Naive thymus-derived CD8-positive, alpha-beta T cell (primary cell): ENCODE measurements at places on chromosomes 16 and 17.

- DNase-seq, result no peak
These were observed at the start of gene SLC9A5 for GRCh38 chr16:67248401-67249177. Gene SLC9A5 (plus strand): TSS chr16:67248979. CDS start chr16:67249015, 36 bp downstream.

DNA sequence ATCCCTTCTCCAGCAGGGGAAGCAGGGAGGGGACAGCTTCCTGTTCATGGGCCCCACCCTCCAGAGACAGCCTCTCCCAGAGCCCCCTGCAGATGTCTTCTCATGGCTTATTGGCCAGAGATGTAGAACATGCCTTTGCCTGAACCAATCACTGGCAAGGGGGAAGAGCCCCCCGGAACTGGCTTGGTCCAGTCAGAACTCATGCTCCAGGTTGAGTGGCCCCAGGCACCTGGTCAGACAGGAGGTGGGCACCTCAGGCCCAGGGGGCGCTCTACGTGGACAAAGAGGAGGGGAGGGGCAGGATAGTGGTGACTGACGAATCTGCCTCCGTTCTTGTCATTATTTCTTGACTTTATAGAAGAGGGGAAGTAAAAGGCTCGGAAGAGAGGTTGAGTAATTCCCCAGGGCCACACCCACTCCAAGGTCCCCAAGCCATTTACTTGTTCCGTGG lies 23.6 kb downstream of the RAB11FIP4 start:
- no peak for DNase-seq

GRCh38 chr16:76748461-76749348 lies 442.3 kb upstream of the MON1B start:
- no peak for DNase-seq

GRCh38 chr16:61684541-61684940 lies 351.7 kb downstream of the CDH8 start:
- DNase-seq, result no peak

DNA sequence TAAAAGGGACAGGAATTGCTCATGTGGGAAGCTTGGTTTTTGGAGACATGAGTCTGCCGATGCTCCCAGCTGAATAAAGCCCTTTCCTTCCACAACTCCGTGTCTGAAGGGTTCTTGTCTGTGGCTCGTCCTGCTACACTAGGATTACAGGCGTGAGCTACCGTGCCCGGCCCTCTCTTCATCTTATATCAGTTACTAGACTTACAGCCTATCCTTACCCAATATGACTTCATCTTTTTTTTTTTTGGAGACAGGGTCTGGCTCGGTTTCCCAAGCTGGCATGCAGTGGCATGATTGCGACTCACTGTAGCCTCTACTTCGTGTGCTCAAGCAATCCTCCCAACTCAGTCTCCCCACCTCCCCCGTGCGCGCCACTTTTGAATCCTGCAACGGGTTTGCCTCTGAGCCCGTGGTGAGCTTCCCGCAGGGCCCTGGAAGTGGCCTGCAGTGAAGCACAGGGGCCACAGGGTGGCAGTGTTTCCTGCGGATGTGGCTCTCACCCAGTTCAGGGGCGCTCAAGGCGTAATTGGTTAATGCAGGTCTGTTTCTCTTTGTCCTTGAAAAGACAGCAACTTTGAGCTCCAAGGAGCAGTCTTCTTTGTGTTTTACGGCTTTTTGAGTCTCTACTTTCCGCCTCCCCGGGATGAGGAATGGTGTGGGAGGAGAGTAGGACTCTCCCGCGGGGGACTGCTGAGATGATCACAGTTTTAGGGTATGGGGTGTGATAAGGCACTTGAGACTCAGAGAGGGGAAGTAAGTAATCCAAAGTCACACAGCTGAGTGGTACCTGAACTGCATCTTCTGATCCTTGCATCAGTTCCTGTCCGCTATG lies 22.7 kb upstream of the GPRC5B start:
- peak; percentile 80 for DNase-seq

- no peak for DNase-seq
These were observed 981 bp upstream of the UNC13D start for GRCh38 chr17:75845058-75845711.

GRCh38 chr16:58843675-58844074 lies 109.6 kb upstream of the GOT2 start:
- DNase-seq, result no peak

DNA sequence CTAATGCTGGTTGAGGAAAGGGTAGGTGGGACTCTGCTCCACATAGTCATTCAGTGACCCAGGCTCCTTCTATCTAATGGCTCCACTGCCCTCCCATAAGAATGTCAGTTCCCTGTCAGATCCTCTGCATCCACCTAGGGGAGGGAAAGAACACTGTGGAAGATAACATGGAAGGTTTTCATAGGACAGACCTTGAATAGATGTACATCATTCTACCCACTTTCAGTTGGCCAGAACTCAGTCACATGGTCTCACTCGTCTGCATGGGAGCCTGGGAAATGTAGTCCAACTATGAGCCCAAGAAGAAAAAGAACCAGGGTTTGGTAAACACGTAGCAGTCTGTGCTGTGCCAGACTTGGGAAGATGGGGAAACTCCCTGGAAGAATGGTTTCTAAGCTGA lies 27.1 kb upstream of the SCNN1B start:
- no peak for DNase-seq
